ENCODE measurements at places on chromosomes 1 and 21.
A peak's percentile ranks its signal among the peaks of the same experiment; 100 is the strongest.

DNA sequence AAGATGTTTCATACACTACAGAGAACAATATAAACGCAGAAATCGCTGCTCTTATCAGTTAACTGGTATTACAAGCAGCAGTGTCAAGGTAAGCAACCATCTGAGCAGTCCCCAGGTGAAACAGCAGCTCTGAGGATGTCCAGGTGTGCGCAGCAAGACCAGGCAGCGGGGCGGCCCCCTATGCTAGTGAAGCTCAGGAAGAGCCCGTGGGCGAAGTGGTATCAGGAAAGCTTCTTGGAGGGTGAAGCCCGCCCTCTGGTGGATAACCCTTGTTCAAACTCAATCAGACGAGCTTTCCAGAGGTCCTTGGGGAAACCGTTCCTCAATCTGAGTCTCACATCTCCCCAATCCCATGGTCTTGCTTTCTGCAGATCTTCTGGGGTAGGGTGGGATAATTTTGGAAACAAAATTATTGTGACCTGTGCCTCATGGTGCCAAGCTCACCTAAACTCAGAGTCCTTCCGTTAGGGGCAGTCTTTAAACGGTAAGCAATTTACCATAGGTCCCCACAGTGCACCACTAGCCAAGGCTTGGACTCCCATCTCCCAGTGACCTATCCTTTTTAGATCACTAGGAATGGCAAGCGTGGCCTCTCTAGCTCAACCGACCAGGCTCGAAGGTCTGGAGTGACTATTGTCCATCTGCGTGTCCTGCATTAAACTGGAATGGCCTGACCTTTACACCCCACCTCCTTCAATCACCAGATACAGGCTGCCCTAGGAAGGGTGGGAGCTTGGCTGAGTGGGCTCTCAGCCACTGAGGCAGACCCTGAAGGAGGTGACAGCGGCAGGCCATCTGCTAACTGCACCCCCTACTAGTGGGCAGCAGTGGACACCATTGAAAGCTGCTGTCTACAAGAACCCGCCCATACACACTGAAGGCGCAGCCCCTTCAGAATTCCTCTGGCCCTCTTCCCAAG lies 13.6 kb upstream of the FAM110D start:
- DNase-seq: peak; percentile 86

GRCh38 chr1:44632598-44632997 lies 41.7 kb downstream of the TMEM53 start:
- no peak for DNase-seq

GRCh38 chr21:42142627-42143026 lies 71.5 kb downstream of the UMODL1 start:
- DNase-seq: no peak

DNA sequence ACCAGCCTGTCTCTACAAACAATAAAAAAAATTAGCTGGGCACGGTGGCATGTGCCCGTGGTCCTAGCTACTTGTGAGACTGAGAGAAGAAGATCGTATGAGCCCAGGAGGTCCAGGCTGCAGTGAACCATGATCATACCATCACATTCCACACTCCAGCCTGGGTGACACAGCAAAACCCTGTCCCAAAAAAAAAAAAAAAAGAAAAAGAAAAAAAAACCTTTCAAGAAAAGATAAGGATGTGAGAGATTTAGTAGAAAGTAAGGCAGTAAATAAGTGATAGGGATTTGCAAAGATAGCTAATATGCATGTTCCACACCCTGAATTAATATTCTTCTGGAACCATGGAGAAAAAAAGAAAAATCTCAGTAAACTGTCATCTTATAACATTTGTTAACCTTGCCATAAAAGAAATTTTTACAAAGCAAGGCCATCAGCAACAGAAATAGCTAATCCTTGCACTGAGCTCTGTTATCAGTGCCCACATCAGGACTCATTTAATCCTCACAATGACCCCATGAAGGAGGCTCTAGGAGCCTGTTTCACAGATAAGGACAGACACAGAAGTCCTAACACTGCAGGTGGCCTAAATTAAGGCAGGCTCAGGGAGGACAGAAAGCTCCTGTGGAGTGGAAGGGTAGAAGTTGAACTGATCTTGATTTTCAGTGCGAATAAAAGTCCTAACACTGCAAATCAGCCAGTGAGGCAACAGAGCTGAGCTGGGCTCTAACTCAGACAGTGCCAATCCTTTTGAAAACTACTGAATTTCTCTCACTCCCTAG lies 7.6 kb downstream of the GNB1 start:
- no peak for DNase-seq

DNA sequence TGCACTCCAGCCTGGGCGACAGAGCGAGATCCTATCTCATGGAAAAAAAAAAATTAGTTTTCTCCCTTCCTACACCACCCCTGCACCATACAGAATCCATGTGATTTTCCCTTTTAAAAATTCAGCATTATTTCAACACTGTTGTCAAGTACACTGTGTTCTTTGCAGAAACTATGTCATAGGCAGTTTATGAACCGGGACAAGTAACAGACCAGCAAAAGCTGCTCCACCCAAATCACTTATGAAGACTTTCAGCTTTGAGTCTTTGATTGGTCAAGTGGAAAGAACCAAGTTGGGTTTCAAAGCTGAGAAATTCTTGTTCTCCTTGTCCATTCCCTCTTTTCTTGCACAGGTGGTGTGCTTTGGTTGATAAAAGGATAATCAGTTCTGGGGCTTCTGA lies 173.0 kb downstream of the CDC7 start:
- DNase-seq: no peak

DNA sequence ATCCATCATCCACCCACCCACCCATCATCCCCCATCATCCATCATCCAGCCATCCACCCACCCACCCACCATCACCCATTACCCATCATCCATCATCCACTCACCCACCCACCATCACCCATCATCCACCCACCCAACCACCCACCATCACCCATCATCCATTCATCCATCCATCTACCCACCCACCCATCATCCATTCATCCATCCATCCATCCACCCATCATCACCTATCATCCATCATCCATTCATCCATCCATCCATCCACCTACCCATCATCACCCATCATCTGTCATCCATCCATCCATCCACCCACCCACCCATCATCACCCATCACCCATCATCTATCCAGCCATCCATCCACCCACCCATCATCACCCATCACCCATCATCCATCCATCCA lies 81.5 kb downstream of the ADARB1 start:
- DNase-seq: no peak

DNA sequence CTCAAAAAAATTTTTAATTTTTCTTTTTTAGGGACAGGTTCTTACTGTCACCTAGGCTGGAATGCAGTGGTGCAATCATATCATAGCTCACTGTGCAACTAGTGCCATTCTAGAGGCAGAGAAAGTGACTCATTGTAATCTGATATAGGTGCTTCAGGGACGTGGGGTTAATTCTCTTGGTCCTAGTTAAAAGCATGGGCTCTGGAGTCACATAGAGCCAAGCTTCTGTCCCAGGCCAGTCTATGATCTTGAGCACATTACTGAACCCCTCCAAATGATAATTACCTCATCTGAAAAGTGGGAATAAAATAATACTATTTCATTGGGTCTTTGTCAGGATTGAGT lies 1.1 kb upstream of the ADIPOR1 start:
- DNase-seq: no peak

DNA sequence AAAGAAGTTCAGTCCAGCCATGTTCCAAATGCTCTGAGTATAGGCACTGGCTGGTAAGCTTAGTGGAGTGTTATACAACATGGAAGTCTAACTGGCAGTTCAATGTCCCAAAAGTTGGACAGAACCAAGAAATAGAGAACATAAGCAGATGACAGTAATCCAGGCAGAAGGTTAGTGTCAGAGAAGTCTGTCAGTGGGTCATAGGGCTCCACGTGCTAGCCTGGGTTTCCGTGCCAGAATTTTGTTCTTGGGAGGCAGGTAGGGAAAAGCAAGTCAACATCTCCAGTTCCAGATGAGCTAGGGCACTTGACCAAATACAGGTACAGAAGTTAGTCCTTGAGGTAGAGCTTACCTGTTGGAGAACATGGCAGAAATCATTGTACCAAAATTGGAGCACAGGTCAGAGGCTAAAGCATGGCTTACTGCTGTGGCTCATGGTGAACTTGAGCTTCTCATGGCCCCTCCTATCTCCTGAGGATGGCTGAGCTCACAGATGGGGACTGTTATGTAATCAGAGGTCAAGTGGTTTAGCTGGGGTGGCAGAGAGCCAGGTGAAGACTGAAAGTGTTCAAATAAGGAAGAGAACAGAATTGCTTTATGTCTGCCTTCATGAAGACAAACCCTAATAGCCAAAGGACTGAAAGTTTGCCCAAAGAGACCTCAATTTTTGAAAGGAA lies 170.8 kb downstream of the NFIA start:
- no peak for DNase-seq

DNA sequence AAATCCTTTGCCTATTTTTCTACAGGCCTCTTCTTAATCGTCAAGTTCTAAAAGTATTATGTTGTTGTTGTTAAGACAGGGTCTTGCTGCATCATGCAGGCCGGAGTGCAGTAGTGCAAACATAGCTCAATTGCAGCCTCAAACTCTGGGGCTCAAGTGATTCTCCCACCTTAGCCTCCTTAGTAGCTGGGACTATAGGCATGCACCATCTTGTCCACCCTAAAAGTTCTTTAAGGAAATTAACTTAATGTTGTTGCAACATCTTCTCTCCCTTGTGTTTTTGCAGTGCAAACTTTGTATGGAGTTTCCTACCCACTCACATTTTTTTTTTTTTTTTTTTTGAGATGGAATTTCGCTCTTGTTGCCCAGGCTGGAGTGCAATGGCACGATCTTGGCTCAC lies 4.1 kb upstream of the VHLL start:
- DNase-seq: no peak

- DNase-seq: no peak
Measured at GRCh38 chr1:4001461-4001860, 101.4 kb upstream of the C1orf174 start.

GRCh38 chr21:14842601-14843000 lies 222.2 kb downstream of the NRIP1 start:
- no peak for DNase-seq

DNA sequence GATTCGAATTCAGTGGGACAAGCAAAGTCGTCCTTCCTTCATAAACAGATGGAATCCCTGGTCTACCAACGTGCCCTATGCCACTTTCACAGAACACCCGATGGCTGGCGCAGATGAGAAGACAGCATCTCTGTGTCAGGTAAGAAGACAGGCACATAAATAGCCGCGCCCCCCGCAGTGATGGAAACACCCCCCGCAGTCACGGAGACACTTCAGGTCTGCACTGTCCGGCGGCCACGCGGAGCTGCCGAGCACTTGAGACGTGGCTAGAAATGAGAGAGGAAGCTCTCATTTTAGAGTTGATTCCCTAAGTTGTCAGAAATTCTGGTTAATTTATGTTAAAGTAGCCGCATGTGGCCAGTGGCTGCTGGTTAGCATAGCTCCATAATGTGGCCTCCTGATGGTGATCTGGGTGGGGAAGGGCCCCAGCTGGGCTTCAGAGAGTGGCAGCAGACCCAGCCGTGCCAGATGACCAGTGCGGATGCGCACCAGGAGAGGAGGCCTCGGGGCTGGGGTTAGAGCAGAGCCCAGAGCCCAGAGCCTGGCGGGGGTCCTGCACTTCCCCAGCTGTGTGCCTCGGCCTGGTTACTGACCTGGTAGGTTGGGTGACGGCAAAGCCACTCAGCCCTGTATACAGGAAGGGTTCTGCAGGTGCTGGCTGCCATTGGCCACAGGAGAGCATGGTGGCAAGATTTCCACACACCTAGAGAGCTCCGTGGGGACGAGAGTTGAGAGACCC lies 2.9 kb downstream of the TPRG1L start:
- no peak for DNase-seq

GRCh38 chr1:151991663-151992302 lies 1.9 kb downstream of the S100A10 start:
- no peak for DNase-seq

DNA sequence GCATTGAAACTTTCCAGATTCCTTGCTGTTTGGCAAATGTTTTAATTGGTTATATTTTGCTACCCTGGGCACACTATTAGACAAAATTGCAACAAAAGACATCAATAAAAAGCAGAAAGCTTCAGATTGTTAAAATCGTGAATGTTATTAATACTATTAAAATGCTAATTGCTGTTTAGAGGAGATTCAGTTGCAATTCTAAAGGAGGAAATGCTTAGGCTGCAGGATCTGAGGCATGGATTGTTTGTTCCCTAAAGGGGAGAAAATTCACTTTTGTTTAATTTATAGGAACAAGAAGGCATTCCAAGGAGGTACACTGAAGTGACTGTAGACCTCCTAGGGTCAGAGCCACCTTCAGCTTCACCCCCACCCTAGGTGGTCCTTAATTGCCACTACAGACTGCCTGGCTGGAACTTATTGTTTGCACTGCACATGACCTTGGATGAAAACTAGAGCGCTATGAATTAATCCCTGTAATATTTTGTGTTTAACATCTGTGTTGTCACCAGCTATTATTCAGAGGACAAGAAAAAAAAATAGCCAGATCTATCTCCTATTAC lies 1266.9 kb upstream of the ADGRL2 start:
- no peak for DNase-seq
